ENCODE measurements at places on chromosomes 1 and 21.

- no peak for DNase-seq
These were observed 53.9 kb upstream of the PTGFRN start for GRCh38 chr1:116855773-116856201.

DNA sequence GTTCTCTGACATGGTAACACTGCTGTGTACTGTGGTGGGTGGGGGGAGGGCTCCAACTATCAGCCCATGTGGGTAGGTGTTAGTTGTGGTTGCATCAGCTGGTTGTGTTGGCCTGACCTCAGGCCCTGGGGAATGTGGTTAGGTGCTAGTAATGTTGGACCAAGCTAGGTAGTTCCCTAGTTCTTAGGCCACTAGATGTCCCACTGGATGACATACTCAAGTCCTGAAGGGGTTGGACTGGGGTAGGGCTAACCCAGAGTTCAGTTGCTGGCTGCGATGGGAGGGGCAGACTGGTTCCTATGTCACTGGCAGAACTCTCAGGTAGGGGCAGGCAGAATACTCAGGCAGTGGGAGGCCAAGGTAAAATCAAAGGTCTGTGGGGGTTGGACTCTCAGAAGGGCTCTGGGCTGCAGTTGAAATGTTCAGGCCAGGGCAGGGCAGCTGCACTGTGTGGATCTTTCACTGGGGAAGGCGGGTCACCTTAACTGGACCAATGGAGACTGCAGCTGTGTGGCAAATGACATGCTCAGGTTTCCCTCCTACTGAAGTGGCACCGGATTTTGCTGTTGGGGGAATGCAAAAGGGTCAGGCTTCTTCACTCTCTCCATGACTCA, 870.7 kb downstream of the LRRIQ3 start:
- no peak for DNase-seq

DNA sequence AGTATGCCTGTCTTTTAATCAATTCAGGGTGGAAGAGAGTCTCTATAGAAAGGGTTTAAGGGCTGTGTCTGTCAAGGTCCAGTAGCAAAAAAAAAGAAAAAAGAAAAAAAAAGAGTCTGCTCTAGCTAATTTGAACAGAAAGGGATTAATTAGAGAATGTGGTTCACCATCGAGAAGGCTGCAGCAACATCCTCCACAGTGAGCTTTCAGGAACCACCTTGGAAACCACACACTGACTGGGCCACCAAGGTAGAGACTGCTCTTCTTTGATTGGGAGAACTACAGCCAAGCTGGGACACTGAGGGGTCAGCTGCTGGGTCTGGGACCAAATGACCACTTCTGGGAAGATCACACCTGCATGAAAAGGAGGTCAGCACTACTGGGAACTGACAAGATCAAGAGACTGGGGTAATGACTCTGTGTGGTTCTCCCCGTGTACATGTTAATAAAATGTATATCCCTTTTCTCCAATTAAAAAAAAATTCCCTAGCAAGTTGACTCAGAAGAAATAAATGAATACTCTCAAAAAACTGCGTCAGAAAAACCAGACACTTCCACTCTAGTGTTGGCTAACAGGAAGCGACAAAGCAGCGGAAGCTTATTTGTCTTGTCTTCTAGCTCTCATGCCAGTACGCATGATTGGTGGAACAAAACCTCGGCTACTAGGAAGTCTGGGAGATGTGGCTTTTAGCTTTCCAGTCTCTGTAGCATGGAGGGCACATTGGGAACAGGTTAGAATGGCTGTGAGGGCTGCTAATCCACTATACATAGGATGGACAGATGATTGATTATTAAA, 60.0 kb upstream of the IVNS1ABP start:
- DNase-seq, result peak; percentile 96

- DNase-seq, result no peak
These were observed 167.4 kb upstream of the C1orf21 start for GRCh38 chr1:184219414-184219813.

DNA sequence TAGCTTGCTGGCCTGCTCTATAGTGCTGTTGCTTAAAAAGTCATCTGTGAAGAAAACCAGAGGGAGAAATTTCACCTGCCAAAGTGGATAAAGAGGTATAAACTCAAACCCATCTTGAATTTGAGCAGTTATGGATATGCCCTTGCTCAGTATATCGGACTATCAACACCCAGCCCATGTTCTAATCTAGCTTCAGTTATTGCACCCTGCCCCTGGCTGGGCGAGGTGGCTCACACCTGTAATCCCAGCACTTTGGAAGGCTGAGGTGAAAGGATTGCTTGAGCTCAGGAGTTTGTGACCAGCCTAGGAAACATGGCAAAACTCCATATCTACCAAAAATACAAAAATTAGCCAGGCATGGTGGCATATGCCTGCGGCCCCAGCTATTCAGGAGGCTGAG, 13.3 kb downstream of the LIX1L start:
- no peak for DNase-seq

- DNase-seq, result no peak
These were observed 883 bp downstream of the CHODL start for GRCh38 chr21:18245464-18245967.

- no peak for DNase-seq
These were observed 301.7 kb upstream of the KAZN start for GRCh38 chr1:14296795-14297194.

DNA sequence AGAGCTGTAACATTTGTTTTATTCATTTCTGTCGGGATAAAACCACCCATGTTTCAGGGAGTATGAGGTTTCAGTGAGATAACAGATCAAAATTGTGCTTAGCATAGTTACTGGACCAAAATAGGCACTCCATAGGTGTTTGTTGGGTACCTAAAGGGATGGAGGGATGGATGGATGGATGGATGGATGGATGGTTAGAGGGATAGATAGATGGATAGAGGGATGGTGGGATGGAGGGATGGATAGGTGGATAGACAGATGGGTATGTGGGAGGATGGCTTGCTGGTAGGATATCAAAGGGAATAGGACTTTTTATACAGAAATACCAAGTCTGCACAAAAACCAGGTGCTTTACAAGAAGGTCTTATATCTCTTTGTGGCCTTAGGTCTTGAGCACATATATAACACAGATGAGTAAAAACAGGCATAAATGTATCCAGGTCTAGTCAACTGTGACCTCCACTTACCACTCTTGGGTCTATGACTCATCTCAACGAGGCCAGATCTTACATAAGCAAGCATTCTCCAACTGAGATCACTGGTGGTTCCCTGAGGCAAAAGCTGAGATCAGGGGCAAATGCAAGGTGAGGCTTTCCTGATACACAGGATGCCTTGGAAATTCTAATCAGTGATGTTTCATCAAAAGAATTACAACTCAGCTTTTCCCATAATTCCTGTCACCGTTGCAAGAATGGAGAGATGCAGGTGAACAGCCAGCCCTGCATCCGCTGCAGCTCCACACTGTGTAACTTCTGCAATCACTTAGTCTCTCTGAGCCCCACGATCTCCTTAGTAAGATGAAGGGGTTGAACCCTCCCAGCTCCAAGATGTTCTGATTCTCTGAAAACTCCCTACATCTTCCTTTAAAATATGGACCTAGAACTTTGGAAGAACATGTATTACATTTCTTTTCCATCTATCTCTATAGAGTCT, 32.0 kb downstream of the PTAFR start:
- DNase-seq, result peak; percentile 88

- DNase-seq, result no peak
These were observed 42.1 kb upstream of the SRP9 start for GRCh38 chr1:225735252-225736149.

- no peak for DNase-seq
These were observed 183.5 kb downstream of the PATJ start for GRCh38 chr1:61925591-61926298.

DNA sequence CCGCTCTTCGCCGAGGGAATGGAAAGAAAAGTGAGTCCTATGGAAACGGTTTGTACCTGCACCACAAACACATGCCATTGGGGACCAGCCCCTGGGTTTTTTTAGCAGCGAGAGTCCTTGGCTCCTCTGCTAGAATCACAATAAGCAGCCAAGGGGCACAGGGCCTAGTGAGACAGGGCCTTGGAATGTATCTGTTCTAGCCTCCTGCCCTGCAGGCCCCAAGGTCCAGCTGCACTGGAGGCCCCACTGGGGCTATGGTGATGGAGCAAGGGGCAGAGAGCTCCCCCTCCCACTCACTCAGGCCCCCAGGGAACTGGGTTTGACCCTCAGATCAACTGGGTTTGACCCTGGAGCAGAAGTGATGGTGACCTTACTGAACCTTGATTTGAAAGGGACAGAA, 14.4 kb downstream of the SHISA4 start:
- no peak for DNase-seq

DNA sequence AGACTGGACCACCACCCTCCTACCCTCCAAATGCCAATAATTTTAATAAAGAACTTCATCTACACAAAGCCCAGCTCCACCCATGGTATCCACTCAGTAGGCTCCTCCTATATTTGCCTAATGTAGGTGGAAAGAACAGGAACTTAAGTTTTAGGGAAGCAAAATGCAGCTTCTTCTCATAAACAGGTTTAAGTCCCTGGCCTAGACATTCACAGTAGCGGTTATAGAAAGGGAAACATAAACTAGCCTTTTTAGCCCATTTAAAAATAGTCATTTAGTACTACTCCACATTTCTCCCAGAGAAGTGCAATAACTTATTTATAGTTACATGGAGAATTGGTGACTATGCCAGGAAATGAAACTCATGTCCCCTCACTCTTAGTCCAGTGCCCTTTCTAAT, 56.6 kb upstream of the CPLANE2 start:
- DNase-seq, result peak; percentile 39

DNA sequence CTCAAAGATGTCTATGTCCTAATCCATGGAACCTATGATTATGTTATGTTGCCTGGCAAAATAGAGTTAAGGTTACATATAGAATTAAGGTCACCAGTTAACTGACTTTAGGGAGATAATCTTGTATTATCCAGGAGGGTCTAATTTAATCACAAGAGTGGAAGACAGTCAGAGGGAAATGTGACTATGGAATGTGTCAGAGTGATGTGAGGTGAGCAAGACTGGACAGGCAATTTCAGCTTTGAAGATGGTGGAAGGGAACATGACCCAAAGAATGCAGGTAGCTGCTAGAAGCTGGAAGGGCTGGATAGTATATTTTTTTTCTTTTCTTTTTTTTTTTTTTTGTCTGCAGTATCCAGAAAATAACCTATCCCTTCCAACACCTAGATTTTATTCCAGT, 241.7 kb upstream of the NEGR1 start:
- DNase-seq, result no peak

DNA sequence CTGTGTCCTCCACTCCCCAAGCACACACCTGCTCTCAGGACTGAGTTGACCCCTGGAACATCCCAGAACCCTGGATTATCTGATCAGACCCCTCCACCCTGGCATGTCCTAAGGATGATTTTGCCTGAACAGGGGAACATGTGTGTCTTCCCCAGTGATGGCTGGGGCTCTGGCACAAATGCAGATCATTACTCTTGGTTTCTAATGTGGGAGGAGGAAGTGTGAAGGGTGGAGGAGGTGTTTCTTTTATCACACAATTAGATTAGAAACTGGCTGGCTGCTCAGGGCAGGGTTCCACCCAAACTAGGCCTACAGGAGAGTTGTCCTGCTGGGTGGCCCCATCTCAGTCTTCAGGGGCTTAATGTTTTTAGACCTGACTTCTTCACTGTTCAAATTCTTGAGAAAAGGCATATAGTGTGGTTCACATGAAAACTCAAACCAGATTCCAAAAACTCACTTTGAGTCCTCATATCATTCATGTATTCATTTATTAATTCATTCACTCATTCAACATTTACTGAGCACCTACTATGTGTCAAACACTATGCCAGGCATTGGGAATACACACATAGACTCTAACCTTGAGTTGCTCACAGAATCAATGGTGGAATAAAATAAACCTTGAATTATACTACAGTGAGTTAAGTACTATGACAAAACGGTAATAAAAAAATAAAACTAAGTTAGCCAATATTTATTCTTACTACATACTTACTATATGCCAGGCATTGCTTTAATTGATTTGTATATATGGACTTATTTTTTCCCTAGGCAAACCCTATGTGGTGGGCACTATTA, 221.8 kb upstream of the JUN start:
- DNase-seq, result no peak

- no peak for DNase-seq
These were observed 61.2 kb downstream of the WNT9A start for GRCh38 chr1:227886503-227886961.

DNA sequence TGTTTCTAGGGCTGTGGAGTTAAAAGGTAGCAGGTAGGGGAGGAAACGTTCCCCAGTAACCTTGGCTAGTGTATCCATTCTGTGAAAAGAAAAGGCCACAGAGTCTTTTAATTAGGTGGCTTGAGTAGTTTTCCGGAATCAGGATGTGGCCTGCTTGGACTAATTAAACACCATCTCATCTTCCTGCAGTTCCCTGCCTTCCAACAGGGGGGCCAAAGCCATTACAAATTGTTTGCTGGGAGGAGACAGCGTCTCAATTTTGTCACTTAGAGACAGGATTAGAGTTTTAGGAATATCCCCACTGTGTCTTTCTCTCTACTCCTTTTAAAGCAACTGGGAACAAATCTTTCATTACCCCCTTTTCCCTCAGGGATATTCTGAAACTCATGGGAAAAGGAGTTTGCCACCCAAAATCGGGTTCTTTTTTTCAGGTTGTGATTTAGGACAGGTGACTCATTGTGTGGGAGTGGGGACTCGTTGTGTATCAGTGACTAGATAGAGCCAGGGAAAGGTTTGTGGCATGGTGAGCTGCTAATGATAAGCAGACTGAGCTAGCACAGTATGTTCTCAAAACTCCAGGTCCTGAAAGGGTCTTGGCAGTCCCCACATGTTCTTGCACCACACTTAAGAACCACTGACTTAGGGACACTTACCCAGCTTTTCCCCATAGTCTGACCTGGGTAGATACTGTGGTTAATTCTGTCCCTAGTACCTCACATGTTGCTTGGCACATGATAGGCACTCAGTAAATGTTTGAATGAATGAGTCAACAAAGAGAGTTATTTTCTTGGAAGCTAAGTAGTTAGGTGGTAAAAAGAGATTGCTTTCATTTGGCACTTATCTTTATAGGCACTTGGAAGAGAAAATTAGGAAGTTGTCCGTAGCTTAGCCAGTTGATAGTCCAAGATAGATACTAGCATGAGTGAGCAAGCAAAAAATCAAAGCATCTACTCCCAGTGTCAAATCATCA, 22.5 kb downstream of the INTS3 start:
- no peak for DNase-seq

GRCh38 chr1:3598051-3598491, 13.2 kb downstream of the MEGF6 start:
- no peak for DNase-seq

- no peak for DNase-seq
These were observed 52.0 kb downstream of the ECE1 start for GRCh38 chr1:21238141-21238800.

GRCh38 chr21:17370916-17371315, 141.9 kb upstream of the CXADR start:
- DNase-seq, result no peak

GRCh38 chr1:63721531-63722189, 52.2 kb upstream of the ROR1 start:
- no peak for DNase-seq

DNA sequence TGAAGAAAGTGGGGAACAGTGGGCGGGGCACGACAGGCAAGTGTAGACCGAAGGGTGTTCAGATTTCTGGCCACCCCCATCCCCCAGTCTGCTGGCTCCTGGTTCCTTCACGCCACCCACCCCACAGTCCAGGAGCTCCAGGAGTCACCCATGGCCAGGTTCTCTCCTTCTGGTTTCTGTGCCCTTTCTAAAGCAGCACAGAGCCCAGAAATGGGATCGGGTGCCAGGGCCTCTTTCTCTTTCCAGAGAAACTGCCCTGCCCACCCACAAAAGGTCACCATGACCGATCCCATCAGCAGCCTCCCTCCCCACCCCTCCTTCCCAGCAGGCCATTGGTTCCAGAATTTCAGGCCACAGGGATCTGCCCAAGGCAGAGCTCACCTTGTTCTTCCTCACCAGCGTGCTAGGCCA, 3.2 kb upstream of the CELSR2 start:
- no peak for DNase-seq

- DNase-seq, result no peak
These were observed 141.8 kb downstream of the NEK7 start for GRCh38 chr1:198298640-198299039.

Data from CD14-positive monocyte (primary cell).